ENCODE measurements at places on chromosomes 4 and X. TPM values are rescaled to one million over a fixed set of nuclear protein-coding genes. Genes with fewer than 3 reads are reported as not detected.

NXF2 gene
- total RNA-seq, result not detected

GRCh38 chrX:21944136-21944615 is 3.7 kb downstream of the SMS start:
- no peak for DNase-seq
- H3K27ac ChIP-seq, result no peak overlapping the region
- peaks cover 47% of the 10 kb centered on the region for H3K4me1 ChIP-seq
- H3K36me3 ChIP-seq, result peaks cover 16% of the 10 kb centered on the region

- no peak overlapping the region for H3K27ac ChIP-seq
- H3K4me3 ChIP-seq, result no peak overlapping the region
- no peaks in the 10 kb centered on the region for H3K36me3 ChIP-seq
- no peak for DNase-seq
- no peaks in the 10 kb centered on the region for H3K27me3 ChIP-seq
Measured at GRCh38 chrX:132425744-132426318, 63.0 kb downstream of the MBNL3 start.

HMGN5 gene
- 3.3 TPM for total RNA-seq
